ENCODE measurements at places on chromosomes 4 and X.

DNA sequence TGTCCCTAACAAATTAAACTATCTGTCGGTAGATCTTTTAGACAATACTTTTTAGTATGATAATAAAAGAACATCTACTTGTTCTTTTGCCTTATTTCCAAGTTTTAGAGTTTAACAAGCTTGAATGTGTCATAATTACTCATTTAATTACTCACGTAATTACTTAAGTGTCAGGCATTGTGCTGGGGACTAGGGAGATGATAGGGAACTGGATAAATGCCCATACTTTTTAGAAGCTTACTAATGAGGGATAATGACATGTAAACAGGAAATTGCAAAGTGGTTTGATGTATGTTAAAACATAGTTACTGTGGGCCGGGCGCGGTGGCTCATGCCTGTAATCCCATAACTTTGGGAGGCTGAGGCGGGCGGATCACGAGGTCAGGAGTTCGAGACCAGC lies 158.3 kb downstream of the DMD start:
- H3K36me3 ChIP-seq = no peaks in the 10 kb centered on the region
- no peak for DNase-seq
- no peaks in the 10 kb centered on the region for H3K4me1 ChIP-seq
- no peak overlapping the region for H3K4me3 ChIP-seq
- H3K27me3 ChIP-seq = no peaks in the 10 kb centered on the region
- no peak overlapping the region for H3K27ac ChIP-seq

- no peaks in the 10 kb centered on the region for H3K4me1 ChIP-seq
- no peak overlapping the region for H3K4me3 ChIP-seq
- H3K27me3 ChIP-seq = peaks cover 2% of the 10 kb centered on the region
Measured at GRCh38 chrX:15358533-15358932, 23.2 kb upstream of the PIGA start.

DNA sequence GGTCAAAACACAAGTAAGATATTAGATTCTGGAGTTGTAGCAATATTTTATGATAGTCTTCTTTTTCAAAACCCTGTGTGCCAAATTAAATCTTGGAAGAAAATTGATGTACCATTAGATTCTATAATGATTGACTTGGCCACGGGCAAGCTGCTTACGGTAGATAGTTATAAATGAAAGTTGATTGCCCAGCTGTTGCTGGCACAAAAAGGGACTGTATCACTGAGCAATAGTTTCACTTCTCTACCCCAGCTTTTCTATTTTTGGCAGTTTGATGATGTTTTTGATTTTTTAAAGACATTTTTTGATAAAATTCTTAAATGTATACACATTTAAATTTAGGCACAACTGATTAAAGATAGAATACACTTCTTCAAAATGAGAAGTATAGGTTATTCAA lies 333.3 kb downstream of the TRAM1L1 start:
- no peak overlapping the region for H3K27ac ChIP-seq
- no peak overlapping the region for H3K4me3 ChIP-seq

- peaks cover 8% of the 10 kb centered on the region for H3K4me1 ChIP-seq
- no peak overlapping the region for H3K27ac ChIP-seq
- peak overlapping the region; percentile 86 for H3K4me3 ChIP-seq
- no peak for DNase-seq
- no peaks in the 10 kb centered on the region for H3K27me3 ChIP-seq
Measured at GRCh38 chrX:134461437-134461836, 1.5 kb downstream of the HPRT1 start.

- H3K4me3 ChIP-seq = peak overlapping the region; percentile 93
- peaks cover 10% of the 10 kb centered on the region for H3K27me3 ChIP-seq
- H3K27ac ChIP-seq = peak overlapping the region; percentile 99
- H3K4me1 ChIP-seq = peaks cover 22% of the 10 kb centered on the region
- DNase-seq = no peak
- no peaks in the 10 kb centered on the region for H3K36me3 ChIP-seq
Measured at GRCh38 chr4:13484749-13485221, 645 bp upstream of the RAB28 start.

DNA sequence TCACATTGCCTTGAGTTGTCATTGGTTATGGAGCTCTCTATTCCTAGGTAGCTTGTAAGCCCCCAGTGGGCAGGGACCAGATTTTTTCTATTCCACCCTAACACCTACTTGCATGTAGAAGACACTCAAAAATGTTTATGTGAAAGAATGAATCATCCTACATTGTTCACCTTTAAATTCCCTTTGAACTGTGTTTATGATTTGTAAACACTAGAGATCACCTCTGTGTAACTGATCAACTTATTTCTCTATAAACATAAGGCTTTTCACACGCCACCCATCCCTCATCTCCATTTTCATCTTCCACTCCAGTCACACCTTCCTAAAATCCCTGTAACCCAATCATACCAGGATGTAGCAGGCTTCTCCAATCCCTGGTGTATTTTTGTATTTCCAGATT lies 142.6 kb upstream of the LEF1 start:
- peaks cover 2% of the 10 kb centered on the region for H3K27me3 ChIP-seq
- DNase-seq = no peak
- no peak overlapping the region for H3K4me3 ChIP-seq
- H3K4me1 ChIP-seq = peaks cover 27% of the 10 kb centered on the region

DNA sequence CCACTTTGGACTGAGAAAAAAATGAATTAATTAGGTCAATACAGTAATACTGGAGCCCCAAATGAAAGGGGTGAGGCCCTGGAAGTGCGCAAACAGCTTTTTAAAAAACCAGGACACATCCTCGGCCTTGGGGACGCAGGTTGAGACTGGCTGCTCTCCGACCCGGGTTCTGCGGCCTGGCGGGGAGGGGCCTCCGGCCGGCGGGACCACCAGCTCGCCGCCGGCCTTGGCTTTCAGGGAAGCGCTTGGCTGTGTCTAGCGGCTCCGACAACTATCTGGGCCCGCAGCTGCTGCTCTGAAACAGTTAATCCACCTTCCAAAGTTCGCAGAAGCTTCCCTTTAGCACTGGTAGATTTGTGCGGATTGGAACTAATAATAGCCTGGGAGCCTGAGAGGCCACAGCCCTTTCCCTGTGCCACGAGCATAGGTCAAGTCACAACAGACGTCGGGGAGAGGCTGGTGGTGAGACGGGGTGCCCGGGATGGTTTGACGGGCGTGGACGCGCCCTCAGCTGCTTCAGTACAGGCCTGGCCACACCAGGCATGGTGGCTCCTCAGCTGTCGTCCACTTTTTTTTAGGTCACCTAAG lies 1.1 kb upstream of the SEL1L3 start:
- H3K27me3 ChIP-seq = no peaks in the 10 kb centered on the region
- no peak overlapping the region for H3K27ac ChIP-seq
- peaks cover 31% of the 10 kb centered on the region for H3K4me1 ChIP-seq

- H3K4me1 ChIP-seq = peaks cover 10% of the 10 kb centered on the region
- H3K36me3 ChIP-seq = no peaks in the 10 kb centered on the region
- H3K27ac ChIP-seq = no peak overlapping the region
- DNase-seq = no peak
Measured at GRCh38 chr4:6753891-6754290, 28.6 kb upstream of the KIAA0232 start.

GRCh38 chr4:174582463-174582862 lies 60.2 kb upstream of the HPGD start:
- H3K27ac ChIP-seq = no peak overlapping the region
- H3K4me3 ChIP-seq = no peak overlapping the region
- DNase-seq = no peak
- H3K36me3 ChIP-seq = no peaks in the 10 kb centered on the region
- no peaks in the 10 kb centered on the region for H3K27me3 ChIP-seq
- H3K4me1 ChIP-seq = no peaks in the 10 kb centered on the region

- peaks cover 4% of the 10 kb centered on the region for H3K27me3 ChIP-seq
- H3K4me3 ChIP-seq = no peak overlapping the region
- H3K36me3 ChIP-seq = no peaks in the 10 kb centered on the region
- H3K4me1 ChIP-seq = peaks cover 4% of the 10 kb centered on the region
- DNase-seq = no peak
Measured at GRCh38 chr4:183388777-183389176, 55.7 kb upstream of the CDKN2AIP start.

Data from activated CD4-positive, alpha-beta T cell treated with anti-CD3 and anti-CD28 coated beads for 36 hours (primary cell).